ENCODE measurements at places on chromosomes 13 and 19.

GRCh38 chr13:44848920-44849676 lies 140.2 kb downstream of the NUFIP1 start:
- DNase-seq, result no peak

DNA sequence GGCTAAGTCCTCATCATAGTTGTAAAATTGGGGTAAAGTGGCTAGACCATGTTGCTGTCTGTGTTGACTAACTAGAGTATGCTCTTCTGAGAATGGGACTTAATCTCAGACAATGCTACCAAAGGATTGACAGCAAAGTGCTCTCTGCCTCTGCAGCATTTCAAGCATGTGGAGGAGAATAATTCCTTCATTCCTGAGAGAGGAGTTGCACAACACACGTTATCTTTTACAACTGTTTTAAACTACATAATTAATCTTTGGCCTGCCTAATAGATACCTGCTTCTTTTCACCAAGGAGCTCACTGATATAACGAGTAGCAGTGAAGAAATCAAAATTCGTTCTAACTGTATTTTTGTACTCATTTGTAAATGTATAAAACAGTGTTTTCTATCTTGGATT lies 2172.2 kb downstream of the PCDH9 start:
- no peak for DNase-seq

DNA sequence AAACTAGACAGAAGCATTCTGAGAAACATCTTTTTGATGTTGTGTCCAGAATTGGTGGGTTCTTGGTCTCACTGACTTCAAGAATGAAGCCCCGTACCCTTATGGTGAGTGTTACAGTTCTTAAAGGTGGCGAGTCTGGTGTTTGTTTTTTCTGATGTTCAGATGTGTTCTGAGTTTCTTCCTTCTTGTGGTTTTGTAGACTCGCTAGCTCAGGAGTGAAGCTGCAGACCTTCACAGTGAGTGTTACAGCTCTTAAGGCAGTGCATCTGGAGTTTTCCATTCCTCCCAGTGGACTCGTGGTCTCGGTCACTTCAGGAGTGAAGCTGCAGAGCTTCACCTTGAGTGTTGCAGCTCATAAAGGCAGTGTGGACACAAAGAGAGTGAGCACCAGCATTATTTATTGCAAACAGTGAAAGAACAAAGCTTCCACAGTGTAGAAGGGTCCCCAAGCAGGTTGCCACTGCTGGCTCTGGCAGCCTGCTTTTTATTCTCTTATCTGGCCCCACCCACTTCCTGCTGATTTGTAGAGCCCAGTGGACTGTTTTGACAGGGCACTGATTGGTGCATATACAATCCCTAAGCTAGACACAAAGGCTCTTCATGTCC lies 1820.8 kb downstream of the UQCRFS1 start:
- no peak for DNase-seq

DNA sequence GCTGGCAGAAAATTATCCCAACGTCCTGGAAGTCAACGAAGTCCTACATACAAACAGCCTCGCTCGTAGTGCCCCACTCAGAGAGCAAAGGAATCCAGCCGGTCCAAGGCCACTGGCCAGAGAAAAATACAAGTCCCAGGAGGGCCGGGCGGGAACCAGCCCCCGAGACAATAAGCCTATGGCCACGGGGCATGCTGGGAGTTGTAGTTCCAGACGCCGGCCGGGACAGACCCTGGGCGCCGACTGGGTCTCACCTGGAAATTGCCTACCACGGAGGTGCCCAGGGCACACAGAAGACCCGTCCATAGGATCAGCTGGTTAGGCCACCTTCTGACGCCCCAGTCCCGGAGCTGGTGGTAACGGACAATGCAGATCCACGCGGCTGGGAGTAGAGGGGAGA lies 5.4 kb downstream of the TMEM150B start:
- DNase-seq, result no peak

DNA sequence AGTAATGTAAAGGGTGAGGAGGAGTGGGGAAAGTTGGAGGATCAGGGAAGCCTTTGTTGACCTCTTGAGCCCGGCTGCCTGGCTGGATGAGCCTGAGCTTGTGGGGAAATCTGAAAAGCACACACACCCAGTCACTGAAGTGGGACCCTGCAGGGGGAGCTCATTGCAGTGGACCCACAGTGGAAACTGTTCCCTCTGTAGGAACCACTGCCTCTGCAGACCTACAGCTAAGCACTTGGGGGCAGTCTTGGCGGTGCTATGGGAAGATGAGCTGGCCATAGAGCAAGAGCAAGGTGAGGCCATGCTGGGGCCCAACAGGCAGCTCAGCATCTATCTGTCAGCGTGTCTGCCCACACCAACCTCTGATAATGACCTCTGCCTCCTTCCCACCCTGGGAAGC lies 294.8 kb downstream of the TSHZ3 start:
- DNase-seq, result peak; percentile 5

GRCh38 chr19:5690955-5691821 lies 1.1 kb downstream of the RPL36 start:
- DNase-seq, result peak; percentile 51

DNA sequence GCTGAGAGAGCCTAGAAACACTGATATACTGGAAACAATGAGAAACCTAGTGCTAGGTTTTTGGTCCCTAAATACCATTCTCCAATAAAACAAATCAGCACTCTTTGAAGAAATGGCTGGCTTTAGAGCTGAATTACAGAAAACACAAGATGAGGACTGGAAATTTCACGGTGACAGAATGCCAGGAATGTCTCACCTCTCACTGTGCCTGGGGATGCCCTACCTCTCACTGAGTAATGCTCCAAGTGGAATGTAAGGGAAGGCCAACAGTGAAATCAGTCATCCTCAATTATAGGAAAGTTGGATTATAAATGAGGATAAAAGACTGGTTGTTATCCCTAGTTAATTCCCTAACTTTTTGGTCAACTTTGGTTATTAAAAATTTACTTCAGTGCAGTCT lies 259.0 kb downstream of the NALCN start:
- no peak for DNase-seq

DNA sequence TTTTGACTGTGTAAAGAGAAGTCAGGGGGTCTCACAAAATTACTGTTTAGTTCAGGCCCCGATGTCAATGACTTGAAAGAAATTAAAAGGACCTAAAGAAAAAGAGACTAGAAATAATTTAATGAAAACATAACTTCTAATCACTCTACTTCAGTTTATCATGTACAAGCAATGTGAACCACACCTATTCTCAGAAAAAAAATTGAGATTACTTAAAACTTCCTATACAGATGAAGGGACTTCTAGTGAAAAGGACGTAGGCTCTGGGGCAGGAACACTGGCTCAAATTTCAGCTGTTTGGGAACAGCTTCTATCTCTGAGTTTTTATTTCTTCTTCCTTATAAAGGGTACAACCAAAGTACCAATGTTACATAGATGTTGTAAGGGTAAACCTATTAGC lies 38.0 kb downstream of the TPT1 start:
- no peak for DNase-seq

- no peak for DNase-seq
These were observed at the start of gene SMIM44 for GRCh38 chr19:3483226-3483628. TSS of gene SMIM44 (minus strand) at chr19:3483441. CDS start at chr19:3483403, 38 bp downstream.

Data from stimulated activated CD4-positive, alpha-beta T cell treated with anti-CD3 and anti-CD28 coated beads, Interleukin-4, amount 100 ng/mL, for 48 hours (primary cell).